ENCODE measurements at places on chromosomes 6 and 20.

DNA sequence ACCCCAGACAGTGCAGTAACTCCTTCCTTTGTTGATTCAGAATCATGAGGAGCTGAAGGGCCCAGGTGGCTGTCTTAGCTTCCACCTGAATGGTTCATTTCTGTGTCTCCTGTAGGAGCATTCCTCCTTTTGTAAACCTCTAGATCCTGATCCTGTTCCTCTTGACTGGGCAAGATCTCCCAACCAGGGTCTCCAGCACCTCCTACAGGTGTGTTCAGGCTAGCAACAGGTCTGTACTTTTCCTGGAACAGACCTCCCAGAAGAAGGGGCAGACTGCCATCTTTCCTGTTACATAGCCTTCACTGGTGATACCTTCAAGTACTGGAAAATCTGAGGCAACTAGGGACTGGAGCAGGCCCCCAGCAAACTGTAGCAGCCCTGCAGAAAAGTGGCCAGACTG lies 35.2 kb downstream of the HLA-B start:
- no peak for DNase-seq

- no peak for DNase-seq
Measured at GRCh38 chr20:21933526-21933925, 228.1 kb downstream of the PAX1 start.

- DNase-seq = no peak
Measured at GRCh38 chr20:22368235-22368634, 216.1 kb downstream of the FOXA2 start.

- no peak for DNase-seq
Measured at GRCh38 chr20:45874576-45874975, 6.5 kb upstream of the ZSWIM1 start.

DNA sequence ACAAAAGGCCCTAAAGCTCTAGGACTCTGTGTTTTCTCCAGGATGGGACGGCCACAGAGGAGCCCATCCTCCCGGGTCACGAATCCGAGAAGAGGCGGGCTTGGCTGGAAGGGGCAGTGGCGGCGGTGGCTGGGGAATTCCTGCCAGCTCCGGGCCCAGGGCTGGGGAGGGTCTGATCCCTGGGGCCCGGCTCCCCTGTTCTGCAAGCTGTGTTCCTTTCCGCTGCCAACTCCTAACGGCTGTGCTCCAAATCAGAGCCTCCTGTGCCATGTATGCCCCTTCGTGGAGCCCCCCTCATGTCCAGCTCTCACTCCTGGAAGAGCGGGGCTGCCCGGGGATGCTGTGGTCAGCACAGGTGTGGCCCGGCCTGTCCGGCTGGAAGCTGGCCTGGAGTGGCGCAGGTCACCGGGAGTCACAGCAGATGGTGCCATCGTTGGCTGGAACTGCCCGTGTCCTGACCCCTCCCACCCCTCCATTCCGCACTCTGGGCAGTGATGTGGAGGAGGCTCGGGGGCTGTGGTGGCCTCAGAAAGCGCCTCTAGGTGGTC lies 88.2 kb upstream of the MPC1 start:
- no peak for DNase-seq

GRCh38 chr20:21725892-21726291 lies 20.4 kb downstream of the PAX1 start:
- DNase-seq = peak; percentile 69

GRCh38 chr6:16504609-16505008 lies 256.7 kb downstream of the ATXN1 start:
- no peak for DNase-seq

DNA sequence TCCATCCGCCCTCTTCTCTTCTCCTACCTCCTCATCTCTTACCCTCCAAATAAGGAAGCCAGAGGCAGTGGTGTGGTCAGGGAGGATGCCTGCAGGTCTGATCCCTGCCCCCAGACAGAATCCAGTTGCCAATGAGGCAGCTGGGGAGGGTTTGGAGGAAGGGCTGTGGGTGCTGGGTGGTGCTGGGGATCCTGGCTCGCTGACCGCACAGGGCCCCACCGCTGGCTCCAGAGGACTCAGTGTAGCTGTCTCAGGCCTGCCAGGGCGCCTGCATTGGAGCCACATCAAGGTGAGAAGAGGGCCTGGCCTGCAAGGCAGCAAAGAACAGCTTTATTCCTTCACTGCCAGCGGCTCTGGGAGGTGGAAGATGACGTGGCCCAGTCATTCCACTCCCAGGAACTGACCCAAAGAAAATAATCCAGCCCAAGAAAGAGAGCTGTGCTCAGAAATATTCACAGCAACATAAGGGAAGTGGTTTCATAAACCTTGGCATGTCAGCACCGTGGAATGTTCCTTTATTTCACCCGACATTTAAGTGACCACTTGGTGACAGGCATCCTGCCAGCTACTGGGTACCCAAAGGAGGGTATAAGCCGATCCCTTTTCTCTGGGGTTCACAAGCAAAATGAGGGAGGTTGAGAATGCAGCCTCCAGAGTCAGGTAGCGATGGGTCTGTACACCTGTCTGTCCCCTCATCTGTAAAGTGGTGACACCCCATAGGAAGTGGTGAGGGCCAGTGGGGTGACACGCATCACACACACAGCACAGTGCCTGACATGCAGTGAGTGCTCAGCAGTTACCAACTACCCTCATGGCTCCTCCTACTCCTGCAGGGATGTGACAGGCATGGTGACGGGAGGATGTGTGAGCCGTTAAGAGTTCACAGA lies 125.1 kb downstream of the SNX5 start:
- DNase-seq = no peak

DNA sequence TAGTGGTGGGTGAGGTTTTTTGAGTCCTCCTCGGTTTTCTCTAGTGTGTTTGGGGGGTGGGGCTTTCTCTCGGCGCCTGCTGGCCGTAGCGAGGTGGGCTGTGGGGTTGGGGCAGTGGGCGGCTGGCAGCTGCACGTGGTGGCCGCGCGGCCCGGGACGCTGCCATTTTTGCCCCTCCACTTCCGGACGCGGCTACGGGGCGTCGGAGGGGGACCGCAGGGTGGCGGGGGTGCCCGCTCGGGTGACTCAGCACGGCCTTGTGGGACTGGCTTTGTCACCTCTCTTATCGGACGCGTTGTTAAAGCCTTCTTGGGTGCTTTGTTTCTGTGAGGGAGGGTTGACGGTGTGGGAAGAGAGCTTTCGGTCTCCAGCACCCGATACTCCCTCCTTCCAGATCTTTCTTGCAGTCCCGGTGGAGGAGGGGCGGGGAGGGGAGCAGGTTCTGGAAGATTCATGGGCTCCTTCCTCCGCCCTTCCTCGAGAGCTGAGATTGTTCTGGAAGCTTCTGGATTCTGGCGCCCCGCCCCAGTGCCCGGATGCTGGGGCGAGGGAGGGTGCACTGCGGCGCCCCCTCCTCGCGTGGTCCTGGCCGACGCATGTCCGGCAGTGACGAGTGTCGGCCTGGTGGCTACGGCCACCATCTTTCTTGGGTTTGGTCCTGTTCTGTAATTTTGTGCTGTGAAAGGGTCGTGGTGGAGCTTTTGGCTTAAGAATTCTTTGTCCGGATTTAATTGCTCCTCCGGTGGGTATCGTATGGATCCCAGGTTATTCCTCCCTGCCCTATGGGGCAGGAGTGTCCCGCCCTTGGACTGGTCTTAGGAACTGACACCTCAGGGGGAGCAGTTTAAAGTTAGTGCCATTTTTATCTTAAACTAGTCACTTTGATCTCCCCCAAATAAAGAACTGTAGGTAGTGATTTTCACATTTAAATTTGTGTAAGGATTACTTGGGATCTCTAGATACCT lies 719 bp downstream of the HSP90AB1 start:
- peak; percentile 65 for DNase-seq

GRCh38 chr6:48869595-48869994 lies 593.5 kb downstream of the MMUT start:
- no peak for DNase-seq

GRCh38 chr6:11921017-11921438 lies 91.1 kb upstream of the HIVEP1 start:
- peak; percentile 97 for DNase-seq

DNA sequence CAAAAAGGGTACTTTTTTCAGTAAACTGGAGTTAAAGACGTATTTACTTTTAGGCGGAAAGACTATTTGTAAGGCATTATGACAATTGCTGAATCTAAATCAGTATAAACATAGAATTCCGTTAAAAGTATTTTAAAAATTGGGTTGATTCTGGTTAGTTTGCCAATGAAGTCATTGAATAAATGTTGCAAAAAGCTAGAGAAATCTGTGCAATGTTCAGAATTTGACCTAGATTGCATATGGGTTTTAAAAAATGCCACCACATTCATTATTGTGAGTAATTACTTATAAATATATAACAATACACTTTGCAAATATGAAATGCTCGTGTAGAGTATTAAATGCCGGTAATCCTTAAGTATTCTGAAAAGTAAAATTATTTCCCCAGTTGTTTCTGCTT lies 116.5 kb upstream of the EEF1E1 start:
- DNase-seq = no peak

DNA sequence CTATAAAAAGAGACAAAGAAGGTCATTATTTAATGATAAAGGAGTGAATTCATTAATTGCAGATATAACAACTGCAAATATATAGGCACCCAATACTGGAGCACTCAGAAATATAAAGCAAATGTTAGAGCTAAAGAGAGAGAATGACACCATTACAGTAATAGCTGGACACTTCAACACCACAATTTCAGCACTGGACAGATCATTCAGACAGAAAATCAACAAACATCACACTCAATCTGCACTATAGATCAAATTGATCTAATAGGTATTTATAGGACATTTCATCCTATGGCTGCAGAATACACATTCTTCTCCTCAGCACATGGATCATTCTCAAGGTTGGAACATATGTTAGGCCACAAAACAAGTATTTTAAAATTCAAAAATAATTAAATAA lies 72.7 kb downstream of the MAP7 start:
- DNase-seq = no peak

- DNase-seq = no peak
Measured at GRCh38 chr6:114033606-114034005, 62.7 kb upstream of the HDAC2 start.

GRCh38 chr6:13303668-13304017 lies 24.7 kb downstream of the TBC1D7 start:
- DNase-seq = no peak

DNA sequence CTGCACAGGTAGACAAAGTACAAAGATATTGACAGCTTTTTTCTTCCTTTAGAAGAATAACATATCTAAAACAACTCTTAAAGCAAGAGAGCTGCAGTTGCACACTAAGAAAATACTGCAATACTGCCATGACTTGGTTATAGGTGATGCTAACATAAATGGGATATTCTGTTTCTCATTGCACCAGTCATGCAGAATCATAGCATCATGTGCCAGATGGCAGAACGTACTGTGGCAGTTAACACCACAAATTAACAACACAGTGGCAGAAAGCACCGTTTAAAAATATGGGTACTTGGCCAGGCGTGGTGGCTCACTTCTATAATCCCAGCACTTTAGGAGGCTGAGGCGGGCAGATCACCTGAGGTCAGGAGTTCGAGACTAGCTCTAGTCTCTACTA lies 7.4 kb downstream of the ASXL1 start:
- no peak for DNase-seq

DNA sequence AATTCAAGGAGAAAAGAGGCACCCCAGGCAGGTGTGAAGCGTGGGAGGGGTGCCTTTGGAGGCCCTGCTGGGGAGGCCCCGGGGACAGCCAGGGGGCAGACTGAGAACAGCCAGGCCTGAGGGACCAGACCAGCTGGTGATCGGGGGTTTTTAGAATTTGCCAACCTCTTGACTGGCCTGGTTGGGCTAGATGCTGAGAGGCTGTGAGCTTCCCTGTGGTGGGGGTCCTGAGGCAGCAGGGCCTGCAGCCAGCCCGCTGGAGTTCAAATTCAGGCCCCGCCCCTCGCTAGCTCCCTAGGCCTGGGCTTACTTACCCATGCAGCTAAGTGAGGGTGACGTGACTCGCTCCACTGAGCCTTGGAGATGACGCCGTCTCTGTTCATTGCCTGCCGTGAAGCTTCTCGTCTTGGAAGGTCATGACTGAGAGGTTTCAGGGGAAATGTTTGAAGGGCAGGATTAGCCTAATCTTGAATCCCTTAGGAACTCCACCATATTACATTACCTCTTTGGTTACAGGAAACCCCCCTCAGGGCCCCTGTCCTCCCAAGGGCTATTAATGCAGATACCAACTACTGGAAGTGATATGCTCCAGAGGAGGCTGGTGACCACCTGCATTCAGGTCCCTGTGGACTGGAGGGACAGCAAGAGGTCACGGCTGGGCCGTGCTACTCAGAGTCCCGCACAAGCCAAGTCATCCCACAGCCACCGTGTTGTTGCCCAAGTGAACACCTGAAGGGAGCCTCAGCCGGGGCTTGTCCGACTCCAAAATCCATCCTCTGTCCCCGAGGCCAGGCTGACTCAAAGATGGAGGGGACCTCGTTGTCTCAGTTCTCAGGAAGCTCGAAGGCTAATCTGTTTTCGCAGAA lies 73.9 kb upstream of the DUSP22 start:
- DNase-seq = no peak

DNA sequence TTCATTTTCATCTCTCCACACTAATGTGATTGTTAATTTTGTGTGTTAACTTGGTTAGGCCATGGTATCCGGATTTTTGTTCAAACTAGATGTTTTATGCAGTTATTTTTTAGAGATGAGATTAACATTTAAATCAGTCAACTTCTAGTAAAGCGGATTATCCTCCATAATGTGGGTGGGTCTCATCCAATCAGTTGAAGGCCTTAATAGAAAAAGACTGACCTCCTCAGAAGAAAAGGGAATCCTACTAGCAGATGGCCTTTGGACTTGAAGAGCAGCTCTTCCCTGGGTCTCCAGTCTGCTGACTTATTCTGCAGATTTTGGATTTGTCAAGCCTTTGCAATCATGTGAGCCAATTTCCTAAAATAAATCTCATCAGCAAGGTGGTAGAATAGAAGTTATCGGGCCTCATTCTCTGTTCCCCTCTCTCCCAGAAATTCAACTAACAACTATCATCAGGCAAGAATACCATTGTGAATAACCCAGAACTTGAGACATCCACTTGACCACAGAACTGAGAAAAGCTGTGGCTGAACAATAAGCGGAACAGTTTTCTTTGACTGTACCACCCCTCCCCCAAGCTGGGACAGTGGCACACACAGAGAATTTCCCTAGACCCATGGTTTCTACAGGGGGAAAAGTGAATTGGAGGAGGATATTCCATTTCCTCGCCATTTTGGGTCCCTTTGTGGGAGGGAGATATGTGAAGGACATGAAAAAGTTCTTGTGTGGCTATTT lies 323.0 kb downstream of the UTRN start:
- DNase-seq = no peak

- DNase-seq = peak; percentile 90
Measured at GRCh38 chr6:41634657-41635056, 3.6 kb upstream of the MDFI start.

- peak; percentile 66 for DNase-seq
Measured at GRCh38 chr20:41182296-41183212, 45.2 kb downstream of the PLCG1 start.

DNA sequence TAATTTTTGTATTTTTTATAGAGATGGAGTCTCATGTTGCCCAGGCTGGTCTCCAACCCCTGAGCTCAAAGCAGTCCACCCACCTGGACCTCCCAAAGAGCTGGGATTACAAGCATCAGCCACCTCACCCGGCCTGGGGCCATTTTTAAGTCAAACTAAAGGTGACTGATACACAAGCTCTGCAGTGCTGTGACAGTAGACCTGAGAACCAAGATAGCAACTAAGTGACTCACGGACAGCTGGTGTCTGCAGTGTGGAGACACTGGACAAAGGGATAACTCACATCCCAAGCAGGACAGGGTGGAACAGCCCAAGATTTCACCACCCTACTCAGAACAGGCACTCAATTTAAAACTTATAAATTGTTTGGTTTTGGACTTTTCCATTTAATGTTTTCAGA lies 402.5 kb downstream of the CD83 start:
- DNase-seq = peak; percentile 89

- peak; percentile 63 for DNase-seq
Measured at GRCh38 chr20:37315021-37315451, 25.6 kb downstream of the MANBAL start.

All from islet precursor cell (in vitro differentiated cells).